ENCODE measurements at places on chromosomes 13 and 19. TPM values are rescaled to one million over a fixed set of nuclear protein-coding genes. Genes with fewer than 3 reads are reported as not detected.

DMKN gene
- total RNA-seq, result 5,099 TPM

GRCh38 chr19:50365434-50366306 is at the start of gene NAPSA:
TSS of gene NAPSA (minus strand) at chr19:50365639. CDS start at chr19:50365621, 18 bp downstream.
- no peak for DNase-seq
- peaks cover 13% of the 10 kb centered on the region for H3K4me1 ChIP-seq
- no peak within 1 kb of the TSS for H3K27ac ChIP-seq
- no peaks in the 10 kb centered on the region for H3K36me3 ChIP-seq
- no peak within 1 kb of the TSS for H3K4me3 ChIP-seq

DNA sequence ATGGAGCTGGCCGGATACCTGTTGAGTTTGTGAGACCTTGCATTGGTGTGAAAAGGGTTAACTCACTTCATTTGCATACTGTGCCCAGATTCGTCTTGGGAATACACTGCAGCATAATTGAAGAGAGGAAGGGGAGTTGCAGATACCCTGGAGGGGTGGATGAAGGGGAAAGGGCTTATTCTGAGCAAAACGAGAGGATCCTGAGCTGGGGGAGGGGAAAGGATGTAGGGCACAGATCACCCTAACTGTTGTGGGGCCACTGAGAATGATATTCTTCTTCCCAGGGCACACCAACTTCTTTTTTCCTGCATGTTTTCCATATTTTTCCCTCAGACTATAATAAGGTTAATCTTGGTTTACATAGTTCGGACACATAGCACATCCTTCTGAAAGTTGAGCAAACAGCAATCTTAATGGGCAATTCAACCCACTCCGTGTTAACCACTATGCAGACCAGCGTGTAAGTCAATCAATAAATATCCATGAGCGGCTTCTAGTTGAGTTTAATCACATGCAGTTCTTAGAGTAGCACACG is 11.7 kb upstream of the PTPRS start:
- no peak for DNase-seq
- H3K27me3 ChIP-seq, result peaks cover 16% of the 10 kb centered on the region
- H3K4me3 ChIP-seq, result no peak overlapping the region
- no peaks in the 10 kb centered on the region for H3K4me1 ChIP-seq
- H3K27ac ChIP-seq, result no peak overlapping the region

DNA sequence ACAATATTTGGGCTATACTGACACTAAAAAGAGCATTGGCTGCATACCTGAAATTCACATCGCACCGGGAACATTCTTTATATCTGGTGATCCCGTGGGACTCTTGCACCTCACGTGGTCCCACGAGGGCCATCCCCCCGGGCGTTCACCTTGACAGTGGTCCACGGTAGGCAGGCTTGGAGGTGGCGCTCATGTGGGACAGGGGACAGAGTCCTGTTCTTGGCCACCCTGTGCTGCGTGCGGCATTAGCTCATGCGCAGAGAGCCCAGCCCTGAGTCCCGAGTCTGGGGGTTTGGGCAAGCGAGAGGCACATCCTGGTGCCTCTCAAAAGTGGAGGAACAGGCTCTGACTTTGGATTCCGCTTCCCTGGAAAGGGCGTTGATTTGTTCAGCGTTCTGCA is 7.5 kb downstream of the GAMT start:
- no peak overlapping the region for H3K27ac ChIP-seq
- H3K4me1 ChIP-seq, result peaks cover 35% of the 10 kb centered on the region
- DNase-seq, result no peak
- peaks cover 51% of the 10 kb centered on the region for H3K36me3 ChIP-seq

GRCh38 chr13:95793781-95794180 is 116.8 kb downstream of the DNAJC3 start:
- H3K4me1 ChIP-seq, result no peaks in the 10 kb centered on the region
- no peak overlapping the region for H3K4me3 ChIP-seq
- no peaks in the 10 kb centered on the region for H3K27me3 ChIP-seq
- H3K36me3 ChIP-seq, result peaks cover 33% of the 10 kb centered on the region
- DNase-seq, result no peak
- no peak overlapping the region for H3K27ac ChIP-seq

- H3K27me3 ChIP-seq, result no peaks in the 10 kb centered on the region
- H3K27ac ChIP-seq, result no peak overlapping the region
- no peak for DNase-seq
- H3K36me3 ChIP-seq, result no peaks in the 10 kb centered on the region
- no peaks in the 10 kb centered on the region for H3K4me1 ChIP-seq
- H3K4me3 ChIP-seq, result no peak overlapping the region
Measured at GRCh38 chr13:58597552-58597951, 966.0 kb downstream of the PCDH17 start.

DNA sequence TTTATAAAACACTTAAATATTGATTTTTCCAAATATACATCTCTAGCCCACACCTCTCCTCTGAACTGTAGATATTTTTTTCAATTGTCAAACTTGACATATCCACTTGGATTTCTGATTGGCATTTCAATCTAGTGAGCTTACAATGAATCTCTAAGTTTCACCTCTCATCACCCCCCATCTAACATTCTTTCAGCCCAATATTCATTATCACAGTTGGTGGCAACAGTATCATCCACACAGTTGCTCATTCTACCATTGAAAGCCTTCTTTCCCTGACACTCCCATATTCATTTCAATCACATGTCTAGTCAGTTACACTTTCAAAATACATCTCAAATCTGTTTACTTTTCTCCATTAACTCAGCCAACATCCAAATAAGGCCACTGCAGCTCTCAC is 385.2 kb downstream of the PCDH20 start:
- H3K4me3 ChIP-seq, result no peak overlapping the region
- no peaks in the 10 kb centered on the region for H3K4me1 ChIP-seq
- H3K27ac ChIP-seq, result no peak overlapping the region
- no peak for DNase-seq

All from suprapubic skin (tissue), 4 donors.